Globus pallidus (tissue), 1 donor: ENCODE measurements at places on chromosomes 6 and 20.

DNA sequence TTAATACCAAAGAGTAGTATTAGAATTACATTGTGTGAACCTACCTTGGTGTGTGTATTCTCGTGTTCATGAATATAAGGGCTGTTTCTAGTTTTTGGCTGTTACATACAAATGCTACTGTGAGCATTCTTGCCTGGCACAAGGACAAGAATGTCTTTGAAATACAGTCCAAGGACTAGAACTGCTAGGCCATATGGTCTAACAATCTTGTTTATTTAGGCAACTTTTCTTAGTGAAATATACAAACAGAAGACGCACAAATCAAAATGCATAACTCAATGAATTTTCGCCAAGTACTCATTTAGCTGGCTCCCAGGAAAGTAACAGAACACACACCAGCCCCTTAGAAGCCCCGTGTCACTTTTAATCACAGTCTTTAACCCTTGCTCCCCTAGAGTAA is 28.5 kb downstream of the KDM1B start:
- no peak for DNase-seq

DNA sequence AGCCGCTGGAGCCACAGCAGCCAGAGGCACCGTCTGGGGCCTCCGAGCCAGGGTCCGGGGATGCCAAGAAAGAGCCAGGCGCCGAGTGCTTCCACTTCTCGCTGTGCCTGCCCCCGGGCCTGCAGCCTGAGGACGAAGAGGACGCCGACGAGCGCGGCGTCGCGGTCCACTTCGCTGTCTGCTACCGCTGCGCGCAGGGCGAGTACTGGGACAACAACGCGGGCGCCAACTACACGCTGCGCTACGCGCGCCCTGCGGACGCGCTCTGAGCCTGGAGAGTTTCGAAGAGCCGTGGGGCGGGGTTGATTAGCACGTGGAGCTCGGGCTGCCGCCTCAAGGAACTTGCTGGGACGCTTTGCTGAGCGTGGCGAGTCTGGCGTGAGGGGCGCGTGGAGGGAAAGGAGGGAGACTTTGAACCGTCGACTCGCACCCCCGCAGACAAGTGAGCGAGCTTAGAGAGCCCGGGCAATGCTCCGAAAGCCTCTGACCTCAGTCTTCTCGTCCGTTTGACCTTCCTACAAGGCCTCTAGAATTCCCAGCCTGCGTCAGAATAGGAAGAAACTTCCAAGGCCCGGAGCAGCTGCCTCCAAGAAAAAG is 1.3 kb downstream of the PPP1R3G start:
- no peak for DNase-seq

- no peak for DNase-seq
Observed at GRCh38 chr20:18287546-18287914, 797 bp upstream of the ZNF133 start.

DNA sequence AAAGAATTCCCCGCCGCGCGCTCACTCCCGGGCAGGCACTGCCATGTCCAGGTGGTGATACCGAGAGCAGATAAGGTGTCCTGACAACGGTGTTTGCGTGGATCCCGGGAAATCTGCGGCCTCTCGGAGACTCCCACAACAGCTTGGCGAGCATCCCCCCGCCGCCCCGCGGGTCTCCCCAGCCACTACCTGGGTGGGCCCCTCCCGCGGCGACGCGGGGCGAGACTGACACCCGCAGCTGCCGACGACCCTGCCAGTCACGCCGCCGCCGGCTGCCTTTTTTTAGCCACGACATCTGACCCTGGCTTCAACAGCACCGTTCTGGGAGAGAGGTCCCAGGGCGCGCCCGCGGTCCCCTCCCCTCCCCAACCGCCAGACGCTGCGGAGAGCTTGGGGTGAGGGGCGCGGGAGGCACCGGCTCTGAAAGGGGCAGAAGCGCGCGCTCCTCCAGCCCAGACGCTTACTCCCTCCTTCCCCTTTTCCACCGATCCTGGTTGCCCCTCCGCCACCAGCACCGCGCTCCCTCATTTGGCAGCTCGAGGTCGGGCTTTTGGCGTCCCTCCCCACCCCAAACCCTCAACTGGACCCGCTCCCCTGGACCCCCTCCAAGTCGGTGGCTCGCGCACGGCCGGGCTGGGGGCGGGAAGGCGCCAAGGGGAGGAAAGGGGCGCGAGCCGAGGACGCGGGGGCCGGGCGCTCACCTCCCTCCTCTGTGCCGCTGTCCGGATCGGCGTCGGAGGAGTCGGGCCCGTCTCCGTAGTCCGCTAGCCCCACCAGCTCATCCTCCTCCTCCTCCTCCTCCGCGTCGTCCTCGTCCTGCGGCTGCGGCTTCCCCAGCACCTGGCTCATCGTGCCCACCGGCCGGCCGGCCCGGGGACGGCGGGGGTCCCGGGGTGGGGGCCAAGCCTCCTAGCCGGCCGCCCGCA is 665 bp downstream of the RRAGD start:
- no peak for DNase-seq

DNA sequence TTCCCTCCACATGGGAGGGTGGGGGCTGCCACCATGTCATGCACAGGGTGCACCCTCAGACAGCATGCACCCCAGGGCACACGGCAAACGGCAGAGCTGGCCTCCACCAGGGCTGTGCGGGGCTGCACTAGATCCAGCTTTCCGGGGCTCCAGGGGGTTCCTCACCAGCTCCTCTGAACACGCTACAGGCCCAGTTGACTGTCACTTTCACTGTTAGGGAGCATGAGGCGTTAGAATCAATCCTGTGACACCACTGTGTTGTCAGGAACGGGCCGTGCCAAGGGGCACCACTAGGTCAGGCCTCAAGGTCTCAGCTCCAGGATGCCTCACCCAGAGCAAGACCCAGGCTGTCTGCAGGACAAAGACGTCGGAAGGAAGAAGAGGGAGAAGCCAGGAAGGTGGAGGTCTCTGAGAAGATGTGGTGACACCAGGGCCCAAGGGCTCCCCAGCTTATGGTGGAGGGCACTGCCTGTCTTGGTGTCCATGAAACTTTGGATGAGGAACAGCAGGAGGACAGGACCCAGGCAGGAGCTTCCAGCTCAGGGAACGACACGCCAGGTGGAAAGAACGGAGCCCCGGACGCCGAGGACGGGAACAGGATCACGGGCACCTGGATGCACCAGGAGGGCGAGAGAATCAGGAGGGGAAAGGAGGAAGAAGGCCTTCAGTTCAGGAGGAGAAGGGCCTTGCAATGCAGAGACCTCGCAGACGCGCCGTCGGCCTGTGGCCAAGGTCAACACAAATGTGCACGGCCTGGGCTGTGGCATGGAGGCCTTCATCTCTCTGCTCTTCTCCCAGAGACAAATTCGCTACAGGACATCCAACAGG is 49.5 kb downstream of the YTHDF1 start:
- DNase-seq = no peak

DNA sequence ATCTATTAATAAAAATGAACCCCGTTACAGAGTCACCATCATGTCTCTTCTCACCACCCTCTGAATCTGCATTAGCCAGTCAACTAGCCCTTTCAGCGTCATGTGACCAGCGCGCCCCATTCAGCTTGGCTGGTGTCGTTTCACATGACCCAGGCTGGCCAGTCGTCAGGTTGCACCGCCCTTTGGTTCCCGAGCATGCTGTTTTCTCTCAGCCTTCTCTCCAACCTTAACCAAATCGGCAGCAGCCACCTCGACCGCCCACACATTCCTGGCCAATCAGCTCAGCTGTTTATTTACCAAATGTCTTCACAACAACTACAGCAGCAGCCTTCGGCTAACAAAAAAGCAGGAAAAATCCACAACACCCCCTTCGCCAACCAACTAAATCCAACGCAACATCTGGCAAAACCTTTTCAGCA is 5.6 kb downstream of the SRSF3 start:
- DNase-seq = peak; percentile 38

DNA sequence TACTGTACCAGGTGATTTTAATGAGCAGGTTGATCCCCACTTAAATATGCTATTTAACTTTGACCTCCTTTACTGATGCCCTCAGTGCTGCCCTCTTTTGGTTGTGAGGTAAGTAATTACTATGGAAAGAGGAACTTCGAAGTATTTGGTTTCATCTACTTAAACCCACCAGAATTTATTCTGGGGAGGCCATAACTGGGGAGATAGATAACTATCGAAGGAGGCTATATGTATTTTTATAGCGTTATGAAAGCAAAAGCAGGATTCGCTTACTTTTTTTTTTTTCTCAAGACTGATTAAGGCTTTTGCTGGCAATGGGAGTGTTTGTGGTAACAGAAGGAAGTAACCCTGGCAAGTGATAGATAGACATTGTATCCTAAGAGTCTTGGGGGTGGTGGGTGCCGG is 168.9 kb upstream of the CENPW start:
- no peak for DNase-seq

DNA sequence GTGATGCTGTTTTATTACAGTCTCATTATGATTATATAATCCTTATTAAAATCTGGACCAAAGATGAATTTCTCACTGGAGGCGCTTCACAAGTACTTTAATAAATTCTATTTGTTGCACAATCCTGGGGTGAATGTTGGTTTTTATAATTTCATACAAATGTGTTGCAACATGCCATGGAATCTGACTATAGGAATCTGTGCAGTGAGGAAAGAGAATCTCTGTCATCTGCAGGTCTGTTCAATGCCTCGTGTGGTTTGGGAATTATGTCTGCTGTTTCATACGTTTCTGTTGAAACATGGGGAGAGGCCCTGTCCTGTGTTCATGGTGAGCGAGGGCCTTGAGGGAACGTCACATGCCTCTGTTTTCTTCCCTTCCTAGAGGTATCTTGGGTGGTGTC is 277.3 kb downstream of the CDH4 start:
- DNase-seq = no peak

GRCh38 chr20:57682184-57683101 is 27.4 kb downstream of the PMEPA1 start:
- DNase-seq = no peak

DNA sequence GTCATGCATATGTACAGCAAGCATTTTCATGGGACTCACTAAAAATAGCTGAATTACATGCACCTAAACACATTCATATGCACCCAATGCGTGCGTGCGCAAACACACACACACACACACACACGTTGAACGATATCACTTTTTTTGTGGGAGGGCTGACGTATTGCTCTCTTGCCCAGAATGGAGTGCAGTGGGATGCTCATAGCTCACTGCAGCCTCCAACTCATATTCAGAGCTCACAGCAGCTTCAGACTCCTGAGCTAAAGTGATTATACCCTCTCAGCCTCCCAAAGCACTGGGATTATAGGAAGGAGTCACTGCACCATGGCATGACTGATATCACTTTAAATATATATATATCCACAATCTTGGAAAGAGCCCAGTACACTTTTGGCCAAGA is 620.4 kb upstream of the MANEA start:
- DNase-seq = no peak
